HepG2 (cell line): ENCODE measurements at places on chromosomes 6 and 20.

- H3K27me3 ChIP-seq, result no peaks in the 10 kb centered on the region
- H3K4me3 ChIP-seq, result no peak overlapping the region
- H3K4me1 ChIP-seq, result no peaks in the 10 kb centered on the region
- H3K36me3 ChIP-seq, result no peaks in the 10 kb centered on the region
- DNase-seq, result no peak
These were observed 100.3 kb upstream of the MTHFD1L start for GRCh38 chr6:150765067-150765764.

- H3K27ac ChIP-seq, result no peak overlapping the region
- no peaks in the 10 kb centered on the region; the same call in 1 of the 2 replicates for H3K36me3 ChIP-seq
- no peaks in the 10 kb centered on the region for H3K27me3 ChIP-seq
- peaks cover 12% of the 10 kb centered on the region for H3K4me1 ChIP-seq
These were observed 249.5 kb downstream of the ZFAND3 start for GRCh38 chr6:38068854-38069590.

DNA sequence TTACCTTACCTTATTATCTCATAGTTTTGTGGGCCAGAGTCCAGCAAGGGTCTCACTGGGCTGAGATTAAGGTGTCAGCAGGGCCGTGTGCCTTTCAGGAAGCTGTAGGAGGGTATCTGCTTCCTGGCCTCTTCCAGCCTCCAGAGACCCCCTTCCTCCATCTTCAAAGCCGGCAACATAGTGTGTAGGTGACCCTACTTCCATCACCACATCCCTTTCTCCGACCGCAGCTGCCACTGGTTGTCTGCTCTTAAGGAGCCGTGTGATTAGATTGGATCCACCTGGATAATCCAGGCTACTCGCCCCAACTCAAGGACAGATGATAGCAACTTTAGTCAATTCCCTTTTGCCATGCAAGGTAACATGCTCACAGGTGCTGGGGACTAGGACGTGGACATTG, 91.2 kb downstream of the JPH2 start:
- H3K27ac ChIP-seq, result no peak overlapping the region
- no peaks in the 10 kb centered on the region for H3K27me3 ChIP-seq
- no peaks in the 10 kb centered on the region for H3K36me3 ChIP-seq
- no peak overlapping the region for H3K4me3 ChIP-seq
- no peaks in the 10 kb centered on the region for H3K4me1 ChIP-seq
- no peak for DNase-seq

- no peak overlapping the region for H3K27ac ChIP-seq
- no peak overlapping the region for H3K4me3 ChIP-seq
- no peak for DNase-seq
- H3K4me1 ChIP-seq, result no peaks in the 10 kb centered on the region
These were observed 292.2 kb upstream of the QKI start for GRCh38 chr6:163122365-163122764.
